Stimulated activated naive CD4-positive, alpha-beta T cell treated with Interleukin-2 at 50 U/mL for 16 hours (primary cell): ENCODE measurements at places on chromosomes 7 and 10.

GRCh38 chr7:142539901-142540300 is 209.4 kb upstream of the PRSS1 start:
- DNase-seq: no peak

DNA sequence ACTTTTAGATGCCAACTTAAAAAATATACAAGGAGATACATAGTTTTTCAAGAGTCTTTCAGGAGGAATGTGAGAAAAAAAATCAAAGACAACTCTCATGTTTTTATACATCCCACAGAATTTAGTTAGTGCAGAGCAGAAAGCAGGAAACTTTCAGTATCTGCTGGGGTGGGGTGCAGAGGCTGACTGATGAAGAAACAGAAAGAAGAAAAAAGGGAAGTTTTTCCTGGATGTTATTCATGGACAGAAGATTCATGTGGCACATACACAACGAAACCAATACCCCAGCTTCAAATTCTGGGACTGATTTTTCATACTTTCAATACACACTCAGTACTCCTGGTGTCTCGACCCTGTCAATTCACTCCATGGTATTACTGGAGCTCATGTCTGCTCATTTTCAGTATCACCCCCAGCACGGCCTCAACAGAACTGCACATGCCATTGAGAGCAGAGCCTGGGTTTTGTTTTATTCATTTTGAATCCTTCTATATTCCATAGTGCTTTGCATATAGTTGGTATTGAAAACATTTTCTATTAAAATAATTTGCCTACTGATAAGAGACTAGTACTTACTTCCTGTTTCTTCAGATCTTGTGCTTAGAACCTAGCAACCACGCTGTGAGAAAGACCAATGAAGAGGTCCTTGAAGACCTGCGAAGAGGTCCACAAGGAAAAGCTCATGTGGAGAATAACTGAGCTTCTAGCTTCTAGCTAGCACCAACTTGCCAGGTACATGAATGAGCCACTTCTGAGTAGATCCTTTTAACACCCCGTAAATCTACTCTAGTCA is 49.0 kb downstream of the NDUFB2 start:
- no peak for DNase-seq

- no peak for DNase-seq
These were observed 231.9 kb upstream of the GRM3 start for GRCh38 chr7:86411814-86412213.

- DNase-seq: no peak
These were observed 12.6 kb downstream of the PTER start for GRCh38 chr10:16449454-16449853.

GRCh38 chr7:84137812-84138211 is 56.8 kb downstream of the SEMA3A start:
- no peak for DNase-seq
